Left cardiac atrium (tissue), 4 donors: ENCODE measurements at places on chromosomes 13 and 19.

GRCh38 chr19:18483119-18483890, 38.6 kb downstream of the ELL start:
- no peak for DNase-seq

- no peak for DNase-seq
Measured at GRCh38 chr19:52020506-52020905, 7.7 kb downstream of the ZNF614 start.

GRCh38 chr19:50570997-50571396, 2.8 kb upstream of the LRRC4B start:
- DNase-seq: no peak

- peak; percentile 95 for DNase-seq
Measured at GRCh38 chr13:108215436-108215835, at the start of gene LIG4. Gene LIG4, minus strand, starts transcription at chr13:108215536. Its CDS starts 4,268 bp downstream, at chr13:108211268.

DNA sequence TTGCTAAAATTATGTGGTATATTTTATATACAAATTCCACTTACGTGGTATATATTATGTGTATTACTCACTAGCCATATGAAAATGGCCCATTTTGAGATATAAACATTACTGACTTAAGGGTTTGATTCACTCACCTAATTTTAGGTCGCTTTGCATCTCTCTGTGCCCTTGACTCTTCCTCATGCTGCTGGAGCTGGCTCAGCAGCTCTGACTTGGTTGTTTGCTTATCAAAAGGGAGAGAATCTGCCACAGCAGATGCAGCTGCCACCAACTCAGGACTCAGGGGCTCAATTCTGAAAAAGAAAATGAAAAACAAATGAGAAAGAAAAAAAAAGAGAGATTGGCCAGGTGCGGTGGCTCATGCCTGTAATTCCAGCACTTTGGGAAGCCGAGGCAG, 12.2 kb downstream of the MRPS31 start:
- DNase-seq: no peak

GRCh38 chr13:33665626-33666175, 152.2 kb upstream of the RFC3 start:
- no peak for DNase-seq

DNA sequence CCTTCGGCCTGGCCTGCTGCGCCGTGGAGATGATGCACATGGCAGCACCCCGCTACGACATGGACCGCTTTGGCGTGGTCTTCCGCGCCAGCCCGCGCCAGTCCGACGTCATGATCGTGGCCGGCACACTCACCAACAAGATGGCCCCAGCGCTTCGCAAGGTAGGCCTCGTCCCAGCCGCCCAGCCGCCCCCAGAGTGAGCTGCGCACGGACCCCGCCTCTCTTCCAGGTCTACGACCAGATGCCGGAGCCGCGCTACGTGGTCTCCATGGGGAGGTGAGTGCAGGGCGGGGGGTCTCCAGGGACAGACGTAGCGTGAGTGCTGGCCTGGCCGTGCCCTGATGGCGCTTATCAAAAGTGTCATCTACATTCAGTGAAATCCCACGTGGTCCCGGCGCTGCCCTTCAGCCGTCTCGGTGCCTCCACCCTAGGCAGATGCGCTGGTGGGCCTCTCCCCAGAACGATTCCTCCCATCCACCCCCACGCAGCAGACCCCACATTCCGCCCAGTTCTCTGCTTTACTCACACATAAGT, 7.2 kb downstream of the NDUFS7 start:
- no peak for DNase-seq

GRCh38 chr19:4742723-4743646, 19.3 kb upstream of the DPP9 start:
- DNase-seq: no peak

GRCh38 chr13:104074326-104074725, 1008.1 kb upstream of the SLC10A2 start:
- no peak for DNase-seq

- DNase-seq: no peak
Measured at GRCh38 chr13:44074611-44075010, 194.9 kb downstream of the LACC1 start.

DNA sequence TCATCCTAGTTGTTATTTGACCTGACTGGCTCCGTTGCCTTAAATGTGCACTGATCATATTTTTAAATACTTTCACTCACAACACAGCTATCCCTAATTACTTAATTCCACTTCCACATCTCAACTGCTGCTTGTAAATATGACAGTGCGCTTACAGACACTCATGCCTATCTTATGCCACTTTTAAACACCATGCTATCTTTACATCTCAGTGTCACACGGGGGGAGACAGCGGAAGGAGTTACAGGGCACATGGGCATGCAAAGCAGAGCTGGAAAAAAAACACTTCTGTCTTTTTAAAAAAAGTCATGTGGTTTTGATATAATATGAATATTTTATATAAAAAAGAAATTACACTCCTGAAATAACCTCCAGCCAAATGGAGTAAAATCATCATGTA, 44.1 kb downstream of the SMAD9 start:
- DNase-seq: no peak
